ENCODE measurements at places on chromosomes 4 and X.

GRCh38 chr4:90027565-90027964 is 99.6 kb upstream of the CCSER1 start:
- DNase-seq: no peak
- H3K27me3 ChIP-seq: no peaks in the 10 kb centered on the region
- no peaks in the 10 kb centered on the region for H3K36me3 ChIP-seq
- H3K4me3 ChIP-seq: no peak overlapping the region
- H3K27ac ChIP-seq: no peak overlapping the region

DNA sequence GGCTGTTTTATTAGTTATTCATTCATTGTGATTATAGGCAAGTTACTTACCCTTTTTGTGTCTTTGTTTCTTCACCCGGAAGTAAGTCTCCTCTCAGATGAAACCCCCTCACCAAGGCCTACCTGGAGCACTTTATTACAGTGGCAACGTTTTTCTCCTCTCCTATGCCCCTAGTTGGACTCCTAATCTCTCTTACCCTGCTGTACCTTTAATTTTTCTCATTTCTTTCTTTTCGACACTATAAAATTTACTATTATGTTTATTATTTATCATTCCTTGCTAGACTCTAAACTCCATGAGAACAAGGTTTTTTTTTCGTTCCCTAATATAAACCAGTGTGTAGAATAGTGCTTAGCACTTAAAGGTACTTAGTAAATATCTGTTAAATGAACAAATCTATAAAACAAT is 17.5 kb downstream of the STAP1 start:
- DNase-seq: no peak
- no peak overlapping the region for H3K4me3 ChIP-seq
- H3K36me3 ChIP-seq: no peaks in the 10 kb centered on the region
- no peaks in the 10 kb centered on the region for H3K4me1 ChIP-seq

GRCh38 chr4:102599455-102599854 is 98.3 kb downstream of the NFKB1 start:
- no peaks in the 10 kb centered on the region for H3K27me3 ChIP-seq
- DNase-seq: no peak
- no peak overlapping the region for H3K27ac ChIP-seq
- peaks cover 30% of the 10 kb centered on the region for H3K36me3 ChIP-seq
- H3K4me3 ChIP-seq: no peak overlapping the region
- peaks cover 8% of the 10 kb centered on the region for H3K4me1 ChIP-seq

- H3K4me3 ChIP-seq: no peak overlapping the region
- no peaks in the 10 kb centered on the region for H3K4me1 ChIP-seq
- H3K36me3 ChIP-seq: no peaks in the 10 kb centered on the region
- no peak overlapping the region for H3K27ac ChIP-seq
- H3K27me3 ChIP-seq: no peaks in the 10 kb centered on the region
These were observed 65.9 kb downstream of the MTHFD2L start for GRCh38 chr4:74223801-74224200.

GRCh38 chr4:96146686-96147085 is 306.8 kb downstream of the PDHA2 start:
- H3K27ac ChIP-seq: no peak overlapping the region
- H3K4me1 ChIP-seq: no peaks in the 10 kb centered on the region
- H3K27me3 ChIP-seq: no peaks in the 10 kb centered on the region
- no peak overlapping the region for H3K4me3 ChIP-seq
- no peak for DNase-seq

Measured in upper lobe of left lung (tissue), 6 donors.